ENCODE measurements at places on chromosomes 5 and 9.

GRCh38 chr5:31638345-31638744 is 586 bp upstream of the PDZD2 start:
- no peak for DNase-seq

DNA sequence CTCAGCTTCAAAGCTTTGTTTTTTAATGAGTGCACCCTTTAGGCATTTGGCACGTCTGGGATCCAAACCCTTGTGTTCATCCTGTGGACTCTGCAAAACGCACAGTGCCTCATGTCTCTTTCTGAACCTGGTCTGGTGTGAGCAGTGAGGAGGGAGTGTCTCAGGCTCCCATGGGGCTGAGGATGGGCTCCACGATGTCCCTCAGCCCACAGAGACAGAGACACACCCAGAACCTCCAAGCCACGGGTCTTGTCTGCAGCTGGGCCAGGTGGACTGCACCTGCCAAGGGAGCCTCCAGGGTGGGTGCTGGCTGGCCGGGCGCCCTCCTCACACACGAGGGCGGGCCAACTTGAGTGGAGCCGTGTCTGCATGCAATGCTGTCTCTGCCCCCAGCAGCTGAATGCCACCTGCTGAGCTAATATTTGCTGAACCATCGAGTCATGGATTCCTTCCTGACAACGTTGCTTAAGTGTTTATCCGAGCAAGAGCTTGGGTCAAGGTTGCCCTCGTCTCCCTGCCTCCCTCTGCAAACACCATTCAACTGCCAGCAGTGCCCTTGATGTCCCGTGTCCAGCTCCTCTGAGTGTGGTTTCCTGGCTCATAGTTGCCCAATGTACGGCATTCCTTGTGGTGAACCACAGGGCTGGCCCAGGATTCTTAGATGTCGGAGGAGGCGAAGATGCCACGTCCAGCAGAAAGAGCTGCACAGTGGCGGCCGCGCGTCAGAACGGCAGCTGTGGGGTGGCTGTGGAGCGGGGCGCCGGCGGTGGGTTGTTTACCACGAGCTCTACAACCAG is 31.4 kb upstream of the LPCAT1 start:
- peak; percentile 86 for DNase-seq

DNA sequence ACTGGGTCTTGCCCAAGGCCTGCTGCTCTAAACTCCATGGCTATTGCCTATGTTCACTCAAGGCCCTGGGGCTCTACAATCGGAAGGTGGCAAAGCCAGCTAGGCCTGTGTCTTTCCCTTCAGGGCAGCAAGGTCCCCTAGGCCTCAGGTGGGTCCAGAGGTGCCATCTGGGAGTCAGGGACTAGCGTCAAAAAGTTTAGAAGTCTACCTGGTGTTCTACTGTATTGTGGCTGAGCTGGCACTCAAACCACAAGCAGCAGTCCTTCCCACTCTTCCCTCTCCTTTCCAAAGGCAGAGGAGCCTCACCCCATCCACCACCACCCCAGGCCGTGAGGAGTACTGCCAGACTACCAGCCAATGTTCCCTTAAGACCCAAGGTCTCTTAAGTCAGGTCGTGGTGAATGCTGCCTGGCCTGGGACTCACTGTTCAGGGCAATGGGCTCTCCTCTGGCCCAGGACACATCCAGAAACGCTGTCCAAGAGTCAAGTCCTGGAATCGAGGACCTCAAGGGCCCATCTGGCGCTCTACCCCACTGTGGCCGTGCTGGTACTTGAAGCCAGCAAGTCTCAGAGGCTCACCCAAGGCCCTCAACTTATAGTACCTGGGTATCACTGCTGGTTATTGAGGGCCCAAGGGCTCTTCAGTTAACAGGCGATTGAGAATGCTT is 13.0 kb upstream of the SARDH start:
- no peak for DNase-seq

DNA sequence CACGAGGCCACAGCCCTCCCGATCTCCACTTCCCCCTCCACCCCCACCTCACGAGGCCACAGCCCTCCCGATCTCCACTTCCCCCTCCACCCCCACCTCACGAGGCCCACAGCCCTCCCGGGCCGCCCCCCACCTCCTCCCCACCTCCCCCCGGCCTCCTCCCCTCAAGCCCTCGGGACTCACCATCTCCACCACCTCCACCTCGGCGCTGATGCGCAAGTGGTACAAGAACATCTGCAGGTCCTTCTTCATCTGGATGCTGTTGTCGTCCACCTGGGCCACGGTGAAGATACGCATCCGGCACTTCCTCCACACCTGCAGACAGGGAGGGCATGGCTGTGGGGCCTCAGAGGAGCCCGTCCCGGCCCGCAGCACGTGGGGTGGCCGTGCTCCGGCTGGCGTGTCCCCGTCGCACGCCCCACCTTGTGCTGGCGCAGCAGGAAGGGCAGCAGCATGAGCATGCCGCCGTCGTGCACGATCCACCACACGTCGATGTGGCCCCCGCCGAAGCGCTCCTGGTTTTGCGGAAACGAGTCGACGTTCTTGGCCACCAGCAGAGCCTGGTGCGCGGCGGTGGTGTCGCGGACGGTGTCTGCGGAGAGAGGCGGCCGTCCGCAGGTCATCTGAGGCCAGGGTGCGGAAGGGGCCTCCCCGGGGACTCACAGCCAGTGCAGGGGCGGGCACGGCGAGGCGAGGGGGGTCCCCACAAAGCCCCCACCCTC is 48.0 kb downstream of the SLC12A7 start:
- no peak for DNase-seq

- DNase-seq = no peak
Observed at GRCh38 chr9:133527444-133527920, 2.7 kb upstream of the MYMK start.

DNA sequence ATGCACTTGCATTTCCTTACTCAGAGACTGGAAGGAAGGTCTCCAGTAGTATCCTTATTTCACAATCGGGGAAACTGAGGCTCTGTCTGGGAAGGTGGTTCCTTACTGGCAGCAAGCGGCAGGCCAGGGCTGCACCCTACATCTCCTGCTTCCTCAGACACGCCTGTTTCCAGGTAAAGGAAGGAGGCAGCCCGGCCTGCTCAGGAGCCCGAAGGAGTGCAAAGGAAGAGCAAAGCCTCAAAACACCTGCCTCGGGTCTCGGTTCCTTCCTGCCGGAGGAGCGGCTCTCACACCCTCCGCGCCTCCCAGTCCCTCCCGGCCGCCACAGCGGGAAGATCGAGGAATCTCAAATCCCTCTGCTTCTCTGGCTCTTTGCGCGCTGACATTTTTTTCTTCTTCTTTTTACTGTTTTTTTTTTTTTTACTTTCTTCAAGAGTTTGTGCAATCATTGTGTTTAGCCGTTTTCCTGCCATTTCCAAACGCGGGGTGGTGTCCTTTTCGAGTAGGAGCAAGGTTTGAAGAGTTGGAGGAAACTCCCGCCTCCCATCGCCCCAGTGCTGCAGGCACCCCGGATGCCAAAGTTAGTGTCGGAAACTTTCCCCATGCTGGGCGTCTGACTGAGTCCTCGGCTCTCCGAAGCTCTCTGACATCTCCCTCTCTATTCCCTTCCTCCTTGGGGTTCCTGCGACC is 1.0 kb downstream of the GGTA1 start:
- peak; percentile 48 for DNase-seq

GRCh38 chr5:73448463-73449136 is at the start of gene FOXD1:
Gene FOXD1 (minus strand): TSS chr5:73448777. CDS start chr5:73448362, 415 bp downstream.
- peak; percentile 87 for DNase-seq

- no peak for DNase-seq
Observed at GRCh38 chr9:128503870-128504269, 649 bp upstream of the GLE1 start.

GRCh38 chr5:131005963-131006684 is 158.9 kb downstream of the HINT1 start:
- no peak for DNase-seq

GRCh38 chr9:11962327-11962726 is 730.9 kb upstream of the TYRP1 start:
- DNase-seq = no peak

- no peak for DNase-seq
Observed at GRCh38 chr5:60886158-60886557, 42.1 kb upstream of the ELOVL7 start.

- DNase-seq = no peak
Observed at GRCh38 chr5:128669803-128670202, 131.8 kb upstream of the FBN2 start.

GRCh38 chr9:87592554-87593358 is 95.1 kb downstream of the DAPK1 start:
- DNase-seq = no peak

- DNase-seq = no peak
Observed at GRCh38 chr5:179792612-179793467, 946 bp upstream of the LTC4S start.

GRCh38 chr5:138336952-138337684 is 948 bp upstream of the FAM53C start:
- peak; percentile 91 for DNase-seq

GRCh38 chr5:53871050-53871449 is 310.6 kb downstream of the NDUFS4 start:
- peak; percentile 43 for DNase-seq

GRCh38 chr5:132090107-132090506 is 16.5 kb downstream of the CSF2 start:
- no peak for DNase-seq

DNA sequence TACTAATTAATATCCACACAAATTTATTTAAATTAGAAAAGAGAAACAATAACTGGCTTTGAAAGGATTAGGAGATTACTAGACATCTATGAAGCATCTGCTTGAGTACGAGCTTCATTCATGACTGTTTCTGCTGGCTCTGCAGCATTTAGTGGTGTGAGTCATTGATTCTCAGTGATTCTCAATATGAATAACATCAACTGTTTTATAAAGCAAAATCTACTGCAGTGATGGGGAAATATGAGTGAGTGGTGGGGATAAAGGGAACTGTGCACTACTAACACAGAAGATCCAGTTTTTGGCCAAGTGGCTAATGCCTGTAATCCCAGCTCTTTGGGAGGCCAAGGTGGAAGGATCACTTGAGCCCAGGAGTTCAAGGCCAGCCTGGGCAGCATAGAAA is 8.4 kb downstream of the FNBP1 start:
- DNase-seq = no peak

DNA sequence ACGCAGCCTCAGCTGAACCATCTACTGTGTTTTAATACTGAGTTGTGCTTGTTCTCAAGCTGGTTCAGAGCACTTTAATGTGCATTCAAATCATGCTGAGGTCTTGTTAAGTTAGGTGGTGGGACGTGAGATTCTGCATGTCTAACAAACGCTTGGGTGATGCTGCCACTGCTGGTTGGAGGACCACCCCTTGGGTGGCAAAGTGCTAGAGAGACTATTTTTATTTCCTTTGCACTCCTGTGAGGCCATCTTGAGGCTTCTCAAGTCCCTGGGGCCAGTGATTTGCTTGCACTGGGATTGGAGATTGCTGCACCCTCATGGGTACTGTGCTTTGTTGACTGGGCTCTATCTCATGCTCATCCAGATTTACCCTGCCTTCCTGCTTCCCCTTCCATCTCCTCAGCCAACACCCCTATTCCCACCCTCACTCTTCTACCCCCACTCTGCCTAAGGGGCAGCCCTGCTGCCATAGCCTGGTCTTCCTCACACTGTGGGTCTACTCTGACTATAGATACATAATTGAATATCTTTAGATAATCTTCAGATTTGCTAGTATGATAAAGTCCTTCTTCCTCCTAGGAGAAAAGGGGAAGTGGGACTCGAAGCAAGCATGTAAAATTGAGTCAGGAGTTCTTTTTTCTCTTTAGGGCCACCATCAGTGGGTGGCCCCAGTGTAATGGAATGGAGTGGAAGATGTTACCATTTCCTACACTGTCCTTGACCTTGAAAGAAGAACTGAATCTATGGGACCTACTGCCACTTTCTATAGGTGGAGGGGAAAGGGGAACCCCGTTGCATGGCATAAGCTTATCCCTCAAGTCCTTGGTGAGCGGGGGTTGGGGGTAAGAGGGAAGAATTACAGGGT is 45.1 kb upstream of the SUB1 start:
- no peak for DNase-seq

- no peak for DNase-seq
Observed at GRCh38 chr5:82858151-82859025, 218.8 kb downstream of the TMEM167A start.

DNA sequence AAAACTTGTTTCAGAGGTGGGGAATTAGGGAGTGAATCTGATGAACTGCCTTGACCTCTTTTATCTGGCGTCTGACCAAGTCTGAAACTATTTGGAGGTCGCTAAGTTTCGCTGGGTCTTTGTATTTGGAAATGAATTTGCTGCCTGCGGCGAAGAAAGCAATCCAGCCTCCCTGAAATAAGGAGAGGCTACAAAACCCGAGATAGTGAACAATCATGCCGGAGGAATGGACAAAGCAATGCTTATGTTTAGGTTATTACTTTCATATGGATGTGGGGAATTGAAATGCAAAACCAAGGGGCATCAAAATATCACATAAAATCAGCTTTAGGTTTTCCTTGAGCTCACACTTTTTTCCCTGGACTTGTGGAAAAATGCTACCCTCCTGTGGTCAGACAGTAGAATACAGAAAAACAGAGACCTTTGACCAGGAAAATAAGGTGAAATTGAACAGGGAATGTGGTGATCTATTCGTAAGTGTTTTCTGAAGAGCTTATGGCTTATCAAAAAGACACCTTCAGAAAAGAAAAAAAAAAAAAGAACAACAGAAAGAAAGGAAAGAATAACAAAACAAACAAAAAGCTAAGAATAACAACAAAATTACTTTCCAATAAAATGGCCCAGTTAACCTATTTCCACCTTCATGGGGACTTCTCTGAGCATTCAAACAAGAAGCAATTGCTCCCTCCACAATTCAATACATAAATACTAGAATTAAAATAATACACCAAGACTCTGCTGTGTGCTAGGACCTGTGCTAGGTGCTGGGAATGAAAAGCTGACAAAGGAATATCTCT is 68.6 kb upstream of the DPYSL3 start:
- peak; percentile 72 for DNase-seq

GRCh38 chr5:81297531-81297930 is 3.9 kb upstream of the ZCCHC9 start:
- DNase-seq = no peak

GRCh38 chr5:127076315-127077129 is 3.2 kb upstream of the C5orf63 start:
- DNase-seq = no peak

DNA sequence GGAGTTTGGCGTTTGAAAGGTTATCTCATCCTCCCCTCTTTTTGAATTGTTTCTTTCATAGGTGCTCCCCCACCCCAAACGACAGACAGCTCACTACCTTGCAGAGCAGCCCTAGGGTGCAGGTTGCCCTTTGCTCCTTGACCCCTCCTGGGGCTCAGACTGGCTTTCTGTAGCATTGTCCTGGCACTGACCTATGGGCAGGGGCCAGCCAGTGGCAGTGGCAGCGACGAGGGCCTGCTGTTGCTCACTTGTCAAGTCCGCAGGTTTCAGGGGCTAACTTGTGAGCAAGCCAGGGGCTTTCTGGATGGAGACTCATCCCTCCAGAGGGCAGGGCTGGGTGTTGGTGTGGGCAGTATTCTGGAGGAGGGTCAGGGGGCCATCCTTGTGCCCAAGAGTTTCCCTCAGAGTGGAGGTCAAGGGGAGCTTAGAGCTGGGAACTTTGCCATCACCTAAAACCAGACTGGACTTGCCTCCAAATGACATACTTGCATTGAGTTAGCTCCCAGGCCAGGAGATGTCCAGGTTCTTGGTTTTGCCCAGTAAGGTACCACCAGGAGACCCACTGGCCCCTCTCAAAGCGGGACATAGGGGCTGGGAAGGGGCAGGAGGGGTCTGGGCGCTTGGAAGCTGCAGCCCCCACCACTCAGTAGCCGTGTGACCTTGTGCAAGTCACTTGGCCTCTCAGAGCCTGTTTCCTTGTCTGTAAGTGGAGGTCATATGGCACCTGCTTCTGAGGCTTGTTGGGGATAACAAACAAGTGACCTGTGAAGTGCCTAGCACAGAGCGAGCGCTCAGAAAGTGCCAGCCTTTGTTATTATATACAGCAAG is 53.5 kb upstream of the CDKN2AIPNL start:
- no peak for DNase-seq
